Upper lobe of left lung (tissue), 6 donors: ENCODE measurements at places on chromosomes 7 and 10. TPM values are rescaled to one million over a fixed set of nuclear protein-coding genes. Genes with fewer than 3 reads are reported as not detected.
A peak's percentile ranks its signal among the peaks of the same experiment; 100 is the strongest.

DNA sequence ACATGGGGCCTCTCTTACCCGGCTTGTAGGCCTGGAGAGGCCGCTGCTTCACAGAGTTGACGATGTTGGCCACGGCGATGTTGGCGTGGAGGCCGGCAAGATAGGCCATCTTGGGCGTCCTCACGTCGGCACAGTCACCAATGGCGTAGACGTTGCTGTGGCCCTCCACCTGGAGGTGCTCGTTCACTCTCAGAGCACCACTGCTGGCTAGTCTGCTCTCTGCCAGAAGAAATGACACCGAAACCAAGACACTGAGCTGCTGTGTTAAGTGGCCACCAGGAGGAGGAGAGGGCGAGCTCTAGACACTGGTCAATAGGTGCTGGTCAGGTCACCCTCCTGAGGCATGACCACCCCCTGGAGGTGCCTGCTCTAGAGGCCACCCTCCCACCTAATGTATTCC is 17.7 kb downstream of the AIFM2 start:
- no peak overlapping the region for H3K27ac ChIP-seq
- H3K4me3 ChIP-seq = no peak overlapping the region
- DNase-seq = peak; percentile 48
- H3K27me3 ChIP-seq = no peaks in the 10 kb centered on the region
- H3K4me1 ChIP-seq = peaks cover 8% of the 10 kb centered on the region
- H3K36me3 ChIP-seq = peaks cover 11% of the 10 kb centered on the region

GRCh38 chr10:17358461-17358860 is 95.9 kb downstream of the ST8SIA6 start:
- H3K27me3 ChIP-seq = no peaks in the 10 kb centered on the region
- no peak for DNase-seq
- H3K27ac ChIP-seq = no peak overlapping the region

DNA sequence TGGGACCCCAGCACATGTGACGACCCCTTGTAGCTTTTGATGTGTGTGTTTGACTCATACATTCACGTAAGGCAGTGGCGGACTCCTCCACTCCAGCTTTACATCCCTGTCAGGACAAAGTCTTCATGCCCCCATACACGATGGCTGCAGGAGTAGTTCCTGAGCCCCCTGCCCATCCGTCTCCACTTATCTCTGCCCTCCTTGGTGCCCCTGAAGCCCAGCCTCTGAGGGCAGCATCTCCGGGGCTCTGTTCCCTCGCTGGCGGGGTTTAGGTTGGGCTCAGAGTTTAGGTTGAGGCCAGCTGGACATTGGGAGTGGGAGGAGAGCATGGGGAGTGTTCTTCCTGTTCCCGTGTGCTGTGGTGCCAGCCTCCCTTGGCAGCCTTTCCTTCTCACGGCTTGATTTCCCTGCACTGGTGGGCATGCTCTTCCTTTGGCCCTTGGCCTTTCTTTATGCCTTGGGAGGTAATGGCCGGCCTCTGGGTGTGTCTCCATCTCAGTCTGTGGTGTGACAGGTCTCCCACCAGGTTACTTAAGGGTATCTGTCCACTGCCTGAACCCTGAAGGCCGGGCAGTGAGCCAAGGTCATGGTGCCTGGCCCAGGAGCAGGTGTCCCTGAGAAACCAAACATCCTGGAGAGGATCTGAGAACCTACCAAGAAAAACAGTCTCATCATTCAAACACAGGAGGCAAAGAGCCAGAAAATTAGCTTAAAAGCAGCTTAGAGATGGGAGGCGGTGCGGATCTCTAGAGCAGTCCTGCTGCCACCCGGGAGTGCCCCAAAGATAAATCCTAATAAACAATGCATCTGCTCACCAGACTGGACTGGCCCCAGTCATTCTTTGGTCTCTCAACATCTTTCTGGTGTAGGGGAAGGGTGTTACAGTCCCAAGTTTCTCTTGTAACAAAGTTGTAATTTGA is 85.5 kb downstream of the GLRX3 start:
- no peaks in the 10 kb centered on the region for H3K36me3 ChIP-seq
- no peak overlapping the region for H3K27ac ChIP-seq
- peak; percentile 12 for DNase-seq
- H3K27me3 ChIP-seq = no peaks in the 10 kb centered on the region

ARID5B gene
- 26.7 TPM for total RNA-seq

FGL2 gene
- total RNA-seq = 17.2 TPM
